ENCODE measurements at places on chromosomes 3 and 15. TPM values are rescaled to one million over a fixed set of nuclear protein-coding genes. Genes with fewer than 3 reads are reported as not detected.

DNA sequence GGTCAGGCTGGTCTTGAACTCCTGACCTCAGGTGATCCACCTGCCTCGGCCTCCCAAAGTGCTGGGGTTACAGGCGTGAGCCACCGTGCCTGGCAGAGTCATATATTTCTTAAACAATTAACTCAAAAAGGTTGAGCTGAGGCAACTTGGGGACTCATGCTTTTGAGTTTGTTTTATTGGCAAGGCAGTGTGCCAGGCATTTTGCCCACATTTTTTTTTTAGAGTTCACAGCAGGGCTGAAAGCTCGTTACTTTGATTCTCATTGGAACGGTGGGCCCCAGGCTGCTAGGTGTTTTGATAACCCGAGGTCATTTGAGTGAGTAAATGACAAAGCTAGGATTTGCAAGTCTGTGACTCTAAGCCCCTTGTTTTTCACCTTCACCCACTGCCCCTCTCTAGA is 76.2 kb downstream of the CCK start:
- DNase-seq: no peak

- no peak for DNase-seq
These were observed 798.8 kb downstream of the OTOL1 start for GRCh38 chr3:162295323-162295983.

DNA sequence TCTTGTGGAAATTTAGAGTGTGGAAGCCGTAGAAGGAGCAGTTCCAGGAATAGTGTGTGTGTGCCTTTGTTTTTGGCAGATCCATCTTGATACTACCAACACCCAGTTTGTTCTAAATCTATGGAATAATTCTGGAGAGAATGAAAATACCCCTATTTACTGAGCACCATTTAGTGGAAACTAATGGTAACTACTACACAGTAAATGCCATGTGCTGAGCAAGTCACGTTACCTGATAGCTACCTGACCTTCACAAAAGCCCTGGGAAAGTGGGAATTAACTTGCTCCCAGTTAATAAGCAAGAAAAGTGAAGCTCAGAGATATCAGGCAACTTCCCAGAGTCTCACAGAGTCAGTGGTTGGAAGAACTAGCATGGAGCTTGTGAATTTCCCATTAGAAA is 137.7 kb downstream of the ARPP21 start:
- DNase-seq: no peak

DNA sequence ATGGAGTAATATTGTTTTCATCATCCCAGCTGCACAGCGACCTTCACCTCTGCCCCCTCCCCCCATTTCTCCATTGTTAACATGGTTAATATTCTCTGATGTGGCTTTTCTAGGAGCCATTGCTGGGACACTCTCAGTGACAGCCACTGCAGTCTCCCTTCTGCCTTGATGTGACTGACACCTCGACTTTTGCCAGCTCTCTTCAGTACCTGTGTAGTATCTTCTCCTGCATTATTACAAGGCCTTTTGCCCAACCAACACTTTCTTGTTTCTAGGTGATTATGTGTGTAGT is 179.8 kb downstream of the CLSTN2 start:
- DNase-seq: no peak

DNA sequence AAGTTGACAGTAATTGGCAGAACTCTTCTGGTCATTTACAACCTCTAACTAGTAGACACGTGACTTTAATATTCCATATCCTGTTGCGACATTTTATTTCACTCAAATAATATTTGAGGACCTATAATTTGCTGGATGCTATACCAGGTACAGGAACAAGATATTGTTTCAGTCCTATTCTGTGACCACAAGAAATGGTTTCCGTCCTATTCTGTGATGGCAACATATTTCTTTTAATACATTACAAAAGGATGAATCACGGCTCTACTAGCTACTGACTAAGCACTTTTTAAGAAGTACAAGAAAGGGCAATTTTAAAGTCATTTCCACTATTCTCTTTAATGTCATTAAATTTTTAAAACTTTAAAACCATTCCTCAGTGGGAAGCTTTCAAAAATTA is 400.2 kb downstream of the CNTN3 start:
- DNase-seq: no peak

- no peak for DNase-seq
These were observed 20.4 kb downstream of the LDHAL6B start for GRCh38 chr15:59227021-59227420.

- DNase-seq: no peak
These were observed 9.6 kb downstream of the KBTBD13 start for GRCh38 chr15:65085990-65086679.

- DNase-seq: no peak
These were observed 6.3 kb upstream of the EOMES start for GRCh38 chr3:27728195-27729087.

DNA sequence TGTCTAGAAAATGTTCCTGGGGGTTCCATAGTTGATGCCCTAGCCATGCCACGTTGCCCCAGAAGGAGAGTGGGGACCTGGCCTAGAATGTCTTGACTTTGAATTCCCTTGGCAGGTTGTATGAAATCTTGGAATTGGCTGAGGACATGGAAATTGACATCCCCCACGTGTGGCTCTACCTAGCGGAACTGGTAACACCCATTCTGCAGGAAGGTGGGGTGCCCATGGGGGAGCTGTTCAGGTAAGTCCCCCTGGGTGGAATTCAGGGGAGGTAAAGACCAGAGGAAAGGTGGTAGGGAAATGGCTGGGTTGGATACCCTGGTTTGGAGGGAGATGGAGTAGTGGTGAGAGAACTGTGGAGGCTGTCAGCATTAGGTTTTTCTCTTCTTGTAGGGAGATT is 8.9 kb upstream of the FAM131A start:
- DNase-seq: no peak

GRCh38 chr3:187954873-187955586 is 198.9 kb upstream of the LPP start:
- no peak for DNase-seq

DNA sequence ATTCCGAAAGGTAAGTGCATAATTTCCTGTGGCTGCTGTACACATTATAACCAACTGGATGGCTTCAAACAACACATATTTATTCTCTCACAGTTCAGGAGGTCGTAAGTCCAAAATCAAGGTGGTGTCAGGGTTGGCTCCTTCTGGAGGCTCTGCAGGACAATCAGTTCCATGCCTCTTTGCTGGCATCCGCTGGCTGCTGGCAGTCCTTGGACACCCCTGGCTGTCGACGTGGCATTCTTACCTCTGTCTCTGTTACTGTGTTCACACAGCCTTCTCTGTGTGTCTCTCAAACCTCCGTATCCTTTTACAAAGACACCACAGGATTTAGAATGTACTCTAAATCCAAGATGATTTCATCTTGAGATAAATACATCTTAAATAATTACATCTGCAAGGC is 398.8 kb upstream of the ATP10A start:
- DNase-seq: no peak

GRCh38 chr3:59935025-59935424 is 885.2 kb upstream of the CFAP20DC start:
- DNase-seq: no peak

DNA sequence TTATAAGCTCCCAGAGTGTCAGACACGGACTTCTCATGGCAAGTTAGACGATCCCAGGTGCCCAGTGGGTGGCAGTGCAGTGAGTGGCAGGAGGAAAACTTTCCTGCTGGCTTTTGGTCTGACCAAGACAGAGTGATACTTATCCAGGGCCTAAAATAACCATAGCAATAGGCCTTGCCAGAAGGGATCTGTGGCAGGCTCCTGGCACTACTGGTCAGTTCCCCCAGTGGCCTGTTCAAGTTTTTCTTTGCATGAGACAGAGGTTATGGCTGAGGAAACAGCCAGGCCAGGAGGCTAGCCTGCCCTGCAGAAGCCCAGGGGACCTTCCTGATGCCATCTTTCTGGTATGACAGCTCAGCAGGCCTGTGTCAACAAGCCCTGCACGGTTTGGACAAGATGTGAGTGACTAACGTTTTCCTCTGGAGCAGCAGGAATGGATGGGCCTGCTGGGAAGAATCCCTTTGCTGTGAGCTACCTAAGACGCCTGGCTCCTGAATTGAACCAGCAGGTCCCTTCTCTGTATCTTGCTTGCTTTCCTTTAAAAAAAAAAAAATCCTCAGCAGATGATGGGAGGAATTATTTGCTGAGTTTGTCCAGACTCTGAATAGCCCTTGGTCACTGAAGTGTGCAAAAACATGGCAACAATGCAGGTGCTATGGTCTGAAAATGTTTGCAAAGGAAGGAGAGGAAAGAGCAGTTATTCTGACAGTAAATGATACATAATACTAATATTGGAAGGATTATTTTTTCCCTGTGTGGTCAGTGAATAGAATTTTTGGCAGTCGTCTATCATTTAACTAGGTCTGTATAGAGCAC is 18.0 kb downstream of the SCG5 start:
- DNase-seq: no peak

DNA sequence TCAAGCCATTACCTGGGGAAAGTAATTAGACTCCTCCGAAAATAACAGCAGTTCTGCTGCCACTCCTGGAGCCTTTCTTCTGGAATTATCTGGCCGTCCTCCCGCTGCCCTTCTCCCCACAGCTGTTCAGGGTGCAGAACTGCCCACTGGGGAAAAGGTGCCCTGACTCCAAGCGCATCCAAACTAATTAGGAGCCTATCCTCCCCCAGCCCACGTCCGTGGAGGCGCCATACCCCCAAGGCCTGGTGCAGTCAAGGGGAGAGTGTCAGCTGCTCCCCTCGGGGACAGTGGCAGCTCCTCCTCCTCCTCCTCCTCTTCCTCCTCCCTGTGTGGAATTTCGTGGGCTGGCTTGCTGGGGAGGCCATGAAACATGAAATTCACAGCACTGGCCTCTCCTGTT is 177.2 kb downstream of the XXYLT1 start:
- DNase-seq: no peak

GRCh38 chr15:79099692-79100091 is 9.1 kb upstream of the RASGRF1 start:
- DNase-seq: no peak

- no peak for DNase-seq
These were observed 81.9 kb downstream of the PPARG start for GRCh38 chr3:12370758-12371157.

DNA sequence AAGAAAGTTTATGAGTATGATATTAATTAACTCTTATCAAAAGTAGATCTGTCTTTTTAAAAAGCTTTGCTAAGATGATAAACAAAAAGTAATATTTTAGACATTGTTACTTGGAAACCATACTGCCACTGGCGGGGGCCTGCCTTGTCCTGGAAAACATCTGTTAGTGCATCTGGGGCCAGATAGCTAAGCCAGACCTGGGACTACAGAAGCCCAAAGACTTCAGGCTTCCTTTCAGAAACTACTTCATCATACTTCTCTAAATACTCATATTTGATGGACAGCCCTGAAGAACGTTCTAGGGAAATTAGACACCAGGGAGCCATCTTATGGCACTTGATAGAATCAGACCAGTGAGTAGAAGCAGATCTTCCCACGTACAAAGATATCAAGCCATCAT is 795.4 kb upstream of the SEMA6D start:
- DNase-seq: no peak

DNA sequence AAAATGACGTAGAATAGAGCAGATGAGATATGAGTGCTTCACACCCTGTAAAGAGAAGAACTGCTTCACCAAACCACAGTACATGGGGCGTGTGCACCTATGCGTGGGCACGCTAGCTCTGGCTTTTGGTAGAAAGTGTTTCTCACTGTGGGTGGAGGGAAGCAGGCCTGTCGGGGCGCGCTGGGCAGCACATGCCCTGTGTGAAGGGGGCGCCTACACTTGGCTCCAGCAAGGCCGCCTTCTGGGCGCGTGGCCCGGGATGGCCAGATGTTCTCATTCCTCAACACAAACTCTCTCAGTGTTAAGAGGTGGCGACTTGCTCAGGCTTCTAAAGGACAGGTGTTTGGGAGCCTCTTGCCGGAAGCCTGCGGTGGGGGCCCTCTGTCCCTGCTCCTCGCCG is 90.0 kb downstream of the FBLN2 start:
- no peak for DNase-seq

GRCh38 chr3:134707908-134708597 is 57.2 kb upstream of the KY start:
- DNase-seq: no peak

GRCh38 chr3:37124435-37124834 is 49.9 kb downstream of the LRRFIP2 start:
- DNase-seq: no peak

- DNase-seq: peak; percentile 30
These were observed 76.9 kb upstream of the SLCO2A1 start for GRCh38 chr3:134106580-134106979.

GRCh38 chr3:86645756-86646155 is 345.2 kb downstream of the VGLL3 start:
- DNase-seq: no peak

DNA sequence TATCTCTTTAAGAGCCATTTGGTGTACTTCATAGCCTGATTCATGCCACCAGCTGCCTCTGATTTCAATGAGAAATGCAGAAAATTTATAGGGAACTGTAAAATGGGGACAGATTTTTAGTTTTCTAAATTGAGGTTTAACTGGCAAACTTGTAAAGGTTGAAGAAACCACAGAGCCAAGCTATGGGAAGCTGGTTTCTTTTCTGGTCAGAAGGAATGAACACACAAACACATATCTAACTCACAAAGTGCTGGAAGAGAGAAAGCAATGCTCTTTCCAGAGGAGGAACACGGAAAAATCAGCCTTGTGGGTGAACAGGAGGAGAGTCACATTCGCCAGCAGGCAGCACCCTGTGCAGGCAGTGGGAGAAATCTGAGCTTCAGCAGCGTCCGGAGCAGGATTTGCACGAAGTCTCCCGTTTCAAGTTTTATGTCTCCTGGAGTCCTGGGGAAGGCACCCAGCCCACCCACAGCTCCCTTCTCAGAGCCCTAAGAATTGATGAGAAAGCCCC is 481 bp downstream of the MASP1 start:
- DNase-seq: no peak

GRCh38 chr3:183244981-183245476 is 8.0 kb upstream of the B3GNT5 start:
- DNase-seq: no peak

DNA sequence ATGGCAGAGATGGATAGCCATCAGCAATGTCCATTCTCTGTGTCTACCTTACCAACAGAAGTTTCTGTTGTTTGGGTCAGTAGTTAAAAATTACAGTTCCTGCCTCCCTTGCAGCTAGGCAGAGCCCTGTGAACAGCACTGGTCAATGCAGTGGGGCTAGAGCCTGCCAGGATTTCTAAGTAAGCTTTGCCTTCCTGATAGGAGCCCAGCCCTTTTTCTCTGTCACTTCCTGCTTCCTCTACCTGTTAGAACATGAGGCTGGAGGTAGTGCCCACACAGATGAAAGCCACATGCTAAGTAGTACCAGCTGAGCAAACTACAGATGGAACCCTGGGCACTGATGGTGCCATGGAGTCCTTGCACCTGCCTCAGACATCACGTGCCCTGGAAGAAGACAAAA is 45.0 kb downstream of the MGLL start:
- no peak for DNase-seq

The CEMIP gene
- 0.28 TPM for total RNA-seq

The CHRM5 gene
- not detected for total RNA-seq

The SEC62 gene
- total RNA-seq: 119 TPM

The MAN2C1 gene
- 109 TPM for total RNA-seq

The HDC gene
- 0.38 TPM for total RNA-seq

The TATDN2 gene
- 23.1 TPM for total RNA-seq

The CTXN2 gene
- total RNA-seq: not detected
